ENCODE measurements at places on chromosomes 13 and 19.

DNA sequence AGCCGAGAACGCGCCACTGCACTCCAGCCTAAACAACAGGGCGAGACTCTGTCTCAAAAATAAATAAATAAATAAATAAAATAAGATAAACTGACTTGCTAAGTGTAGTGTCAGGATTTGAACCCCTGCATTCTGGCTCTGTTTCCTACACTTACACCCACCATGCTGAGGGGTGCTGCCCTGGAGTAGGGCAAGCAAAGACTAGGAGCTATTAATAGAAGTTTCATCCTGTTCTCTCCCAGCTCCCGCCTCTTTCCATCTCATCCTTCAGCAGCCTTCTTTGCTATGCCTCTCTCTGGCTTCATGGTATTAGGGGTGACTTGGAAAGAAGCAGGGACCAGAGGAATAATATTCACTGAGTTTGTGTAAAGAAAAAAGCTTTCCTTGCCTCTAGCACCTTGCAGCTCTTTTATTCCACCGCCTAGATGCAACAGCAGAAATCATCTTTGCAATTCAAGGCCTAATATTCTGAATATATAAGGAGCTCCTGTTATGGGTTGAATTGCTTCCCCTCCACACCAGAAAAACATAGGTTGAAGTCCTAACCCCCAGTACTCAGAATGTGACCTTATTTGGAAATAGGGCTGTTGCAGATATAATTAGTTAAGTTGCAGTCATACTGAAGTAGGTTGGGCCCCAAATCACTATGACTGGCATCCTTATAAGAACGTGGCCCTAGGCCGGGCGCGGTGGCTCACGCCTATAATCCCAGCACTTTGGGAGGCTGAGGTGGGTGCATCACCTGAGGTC, 8.7 kb upstream of the PLAUR start:
- DNase-seq = no peak

GRCh38 chr13:43664700-43665191, 122.0 kb downstream of the ENOX1 start:
- peak; percentile 68 for DNase-seq

- DNase-seq = no peak
Measured at GRCh38 chr13:50224534-50224933, 209.3 kb downstream of the KCNRG start.

- DNase-seq = no peak
Measured at GRCh38 chr19:54105796-54106195, 3.1 kb downstream of the NDUFA3 start.

DNA sequence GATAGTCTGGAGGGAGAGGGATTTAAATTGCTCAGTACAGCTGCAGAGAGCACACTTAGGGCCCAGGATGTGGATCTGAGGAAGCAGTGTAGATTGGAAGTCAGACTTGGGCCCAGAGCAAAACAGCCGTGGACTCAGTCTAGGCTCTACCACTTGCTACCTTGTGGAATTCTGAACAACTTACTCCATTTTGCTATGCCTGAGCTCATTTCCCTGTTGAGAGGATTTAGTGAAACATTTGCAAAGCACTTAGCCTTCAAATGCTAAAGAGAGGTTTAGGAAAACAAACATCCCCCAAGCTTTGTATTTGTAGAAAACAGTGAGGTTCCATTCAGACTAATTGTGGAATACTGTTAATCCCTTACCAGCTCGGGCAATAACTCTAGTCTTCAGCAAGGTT, 453.4 kb upstream of the ZNF507 start:
- no peak for DNase-seq

- DNase-seq = no peak
Measured at GRCh38 chr13:60620611-60621395, 223.8 kb downstream of the TDRD3 start.

DNA sequence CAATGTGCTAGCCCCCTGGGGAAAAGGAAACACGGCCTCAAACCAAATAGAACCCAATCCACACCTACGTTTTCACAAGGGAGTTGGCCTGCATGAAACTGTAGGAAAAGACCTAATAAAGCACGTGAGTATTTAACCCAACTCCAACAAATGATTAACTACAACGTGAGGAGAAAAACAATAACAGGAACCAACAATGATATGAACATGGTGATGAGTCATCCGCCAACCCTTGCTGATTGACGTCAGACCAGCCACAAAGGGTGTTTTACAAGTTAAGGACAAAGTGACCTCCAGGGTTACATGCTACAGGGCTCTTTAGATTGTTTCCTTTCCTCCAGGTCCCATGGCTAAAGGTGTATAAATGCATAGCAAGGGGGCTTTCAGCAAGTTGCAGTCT, 460.5 kb downstream of the COG6 start:
- DNase-seq = no peak

GRCh38 chr13:82867284-82867683, 1015.0 kb downstream of the SLITRK1 start:
- DNase-seq = no peak

DNA sequence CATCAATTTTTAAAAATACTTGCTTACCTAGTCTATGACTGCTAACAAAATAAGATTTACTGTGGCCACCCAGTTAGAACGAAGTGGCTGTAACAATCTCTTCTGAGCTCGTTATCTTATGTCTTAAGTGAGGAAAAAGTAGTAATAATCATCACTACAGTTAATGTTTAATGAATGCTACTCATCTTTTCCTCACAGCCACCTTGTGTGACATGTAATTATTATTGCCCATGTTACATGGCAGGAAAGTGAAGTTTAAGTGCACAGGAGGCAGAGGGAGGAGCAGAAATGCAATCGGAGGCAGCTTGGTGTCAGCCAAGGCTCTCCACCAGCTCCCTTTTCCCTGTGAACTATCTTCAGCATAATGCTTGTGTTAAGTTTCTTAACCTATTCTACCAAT, 260.3 kb downstream of the B3GLCT start:
- DNase-seq = no peak

GRCh38 chr19:53812335-53812734, 11.8 kb downstream of the NLRP12 start:
- DNase-seq = no peak

GRCh38 chr19:13016245-13016627, 21.0 kb downstream of the NFIX start:
- DNase-seq = no peak

DNA sequence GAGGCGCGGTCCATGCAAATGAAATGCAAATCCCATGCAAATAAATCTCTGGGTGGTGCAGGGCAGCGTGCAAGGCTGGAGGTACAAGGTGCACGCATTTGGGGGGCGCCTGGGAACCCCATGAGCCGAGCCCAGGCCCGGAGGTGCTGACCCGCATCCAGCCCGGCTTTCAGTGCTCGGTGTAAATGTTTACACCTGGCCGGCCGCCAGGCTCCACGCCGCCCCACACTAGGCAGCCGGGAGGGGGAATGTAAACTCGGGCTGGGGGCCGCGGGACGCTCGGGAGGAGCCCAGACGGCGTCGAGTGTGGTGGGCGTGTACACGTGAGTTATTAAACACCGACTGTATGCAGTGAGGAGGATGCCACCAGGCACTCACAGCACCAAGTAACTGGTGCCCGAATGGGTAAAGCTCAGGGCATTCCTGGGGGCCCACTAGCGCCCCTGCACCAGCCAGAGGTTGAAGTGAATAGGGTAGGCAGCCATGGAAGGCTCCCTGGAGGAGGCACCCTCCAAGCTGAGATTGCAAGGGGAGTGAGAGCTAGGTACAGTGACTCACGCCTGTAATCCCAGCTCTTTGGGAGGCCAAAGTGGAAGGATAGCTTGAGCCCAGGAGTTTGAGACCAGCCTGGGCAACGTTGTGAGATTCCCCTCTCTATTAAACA, 17.2 kb downstream of the FUT6 start:
- DNase-seq = no peak

DNA sequence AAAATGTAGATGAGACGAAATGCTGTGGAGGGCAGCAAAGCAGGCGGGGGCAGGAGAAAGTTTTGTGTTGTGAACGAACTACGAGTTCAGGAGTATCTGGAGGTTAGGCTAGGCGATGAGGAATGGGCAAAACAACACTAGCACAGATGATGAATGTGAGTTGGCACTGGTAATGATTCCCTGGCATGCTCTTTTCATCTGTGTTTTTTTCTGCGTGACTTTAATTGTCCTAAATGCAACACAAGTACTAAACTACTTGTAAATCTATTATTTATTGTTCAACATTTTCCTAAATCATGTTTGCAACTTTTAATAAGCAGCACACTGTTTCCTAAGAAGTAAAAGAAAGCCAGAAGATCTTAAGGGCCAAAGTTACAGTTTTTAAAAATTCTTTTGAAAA, 19.2 kb downstream of the TNFSF13B start:
- no peak for DNase-seq

- DNase-seq = no peak
Measured at GRCh38 chr13:112779856-112780604, 90.2 kb downstream of the ATP11A start.

DNA sequence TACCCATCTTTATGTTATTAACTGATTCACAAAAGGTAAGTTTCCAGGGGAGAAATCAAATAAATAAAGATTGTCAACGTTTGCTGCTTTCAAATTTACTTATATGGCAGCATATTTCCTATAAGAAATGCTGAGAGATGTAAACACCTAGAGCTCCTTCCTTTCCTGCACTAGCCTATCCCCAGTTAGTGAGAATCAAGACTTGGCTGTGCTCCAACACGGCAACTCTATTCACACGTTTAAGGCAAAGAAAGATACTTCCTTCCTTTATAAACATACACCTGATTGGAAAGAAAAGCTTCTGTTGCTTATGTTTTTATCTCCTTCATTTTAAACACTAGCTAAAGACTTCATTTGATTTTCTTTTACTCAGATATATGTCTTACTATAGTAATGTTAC, 107.0 kb downstream of the PCDH9 start:
- no peak for DNase-seq

DNA sequence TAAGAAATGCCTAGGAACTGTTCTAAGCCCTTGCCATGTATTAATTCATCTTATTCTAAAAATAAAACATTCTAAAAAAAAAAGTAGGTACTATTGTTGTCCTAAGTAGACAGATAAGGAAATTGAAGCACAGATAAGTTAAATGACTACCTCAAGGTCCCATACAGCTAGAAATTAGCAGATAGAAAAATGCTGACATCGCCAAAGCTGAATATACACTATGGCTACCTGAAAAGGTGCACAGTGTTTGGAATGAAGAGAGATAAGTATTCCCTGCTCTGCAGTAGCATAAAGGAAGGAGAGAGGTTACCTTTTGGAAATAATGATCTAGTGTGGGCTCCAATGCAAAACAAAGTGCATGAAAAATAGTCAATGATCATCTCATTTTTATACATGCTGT, 65.3 kb downstream of the DCT start:
- DNase-seq = no peak

DNA sequence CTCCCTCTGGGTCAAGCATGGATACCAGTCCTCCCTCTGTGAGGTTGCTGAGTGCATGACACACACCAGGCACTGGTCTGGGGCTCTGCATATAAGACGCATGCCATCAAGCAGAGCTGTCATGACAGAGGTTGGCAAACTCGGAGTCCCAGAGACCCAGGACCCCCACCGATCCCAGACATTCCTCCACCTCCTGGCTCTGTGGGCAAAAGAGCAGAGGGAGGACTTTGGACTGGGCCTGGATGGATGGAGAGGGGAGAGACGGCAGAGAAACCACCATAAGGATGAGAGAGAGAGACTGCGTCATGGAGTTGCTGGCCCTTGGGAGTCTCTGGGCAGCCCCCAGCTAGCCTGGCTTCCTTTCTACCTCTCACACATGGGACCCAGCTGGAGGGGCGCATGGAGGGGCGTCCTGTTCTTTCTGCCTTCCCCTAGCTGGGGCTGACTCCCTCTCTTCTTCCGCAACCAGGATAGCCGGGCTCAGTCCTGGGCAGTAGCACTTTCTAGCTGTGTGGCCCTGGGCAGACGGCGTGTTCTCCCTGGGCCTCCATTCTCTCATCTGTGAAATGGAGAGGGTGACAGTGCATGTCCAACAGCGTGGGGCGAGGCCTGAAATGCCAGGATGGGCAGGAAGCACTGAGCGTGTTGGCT, 1.6 kb downstream of the HPN start:
- no peak for DNase-seq

DNA sequence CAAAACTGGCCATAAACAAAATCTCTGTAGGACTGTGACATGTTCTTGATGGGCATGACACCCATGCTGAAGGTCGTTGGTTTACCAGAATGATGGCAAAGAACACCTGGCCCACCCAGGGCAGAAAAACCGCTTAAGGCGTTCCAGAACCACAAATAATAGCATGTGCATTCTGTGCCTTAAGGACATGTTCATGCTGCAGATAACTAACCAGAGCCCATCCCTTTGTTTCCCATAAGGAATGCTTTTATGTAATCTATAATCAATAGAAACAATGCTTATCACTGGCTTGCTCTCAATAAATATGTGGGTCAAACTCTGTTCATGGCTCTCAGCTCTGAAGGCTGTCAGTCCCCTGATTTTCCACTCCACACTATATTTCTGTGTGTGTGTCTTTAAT, 11.2 kb upstream of the ZNF578 start:
- DNase-seq = no peak

GRCh38 chr13:24746618-24747247, 17.2 kb upstream of the RNF17 start:
- no peak for DNase-seq

DNA sequence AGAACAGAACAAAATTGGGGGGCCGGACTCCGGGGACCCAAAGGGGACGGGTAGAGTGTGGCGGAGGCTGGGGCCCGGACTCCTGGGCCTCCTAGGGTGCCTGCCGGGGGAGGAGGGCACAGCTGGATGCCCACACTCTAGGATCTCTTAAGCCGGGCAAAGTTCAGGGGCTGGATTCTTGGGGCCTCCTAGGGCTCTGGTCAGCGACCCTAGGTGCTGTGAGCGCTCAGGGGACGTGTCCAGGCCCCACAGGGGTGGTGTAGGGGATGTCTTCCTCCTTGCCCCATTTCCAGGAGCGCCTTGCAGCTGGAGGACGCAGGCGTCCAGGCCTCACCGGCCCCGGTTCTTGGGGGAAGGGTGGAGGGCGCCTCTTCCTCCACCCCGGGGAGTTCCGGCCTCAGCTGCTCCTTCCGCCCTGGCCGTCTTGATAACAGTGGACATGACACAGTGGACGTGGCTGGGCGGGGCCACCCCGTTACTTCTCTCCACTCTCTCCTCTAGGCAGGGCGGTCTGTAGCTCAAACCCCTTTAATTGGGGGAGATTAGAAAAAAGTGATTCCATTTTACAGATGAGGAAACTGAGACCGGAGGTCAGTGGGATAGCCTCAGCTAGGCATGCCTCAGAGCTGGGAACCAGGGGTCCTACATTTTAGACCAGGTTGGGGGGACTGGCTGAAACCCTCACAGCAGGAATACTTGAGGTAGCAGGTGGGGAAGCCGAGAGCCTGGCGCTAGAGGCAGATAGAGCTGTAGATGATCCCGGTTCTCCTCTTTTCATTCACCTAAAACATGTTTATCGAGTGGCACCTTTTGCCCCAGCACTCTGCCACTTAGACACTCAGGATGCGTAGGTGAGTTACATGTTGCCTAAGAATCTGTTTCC, 705 bp downstream of the STXBP2 start:
- no peak for DNase-seq

DNA sequence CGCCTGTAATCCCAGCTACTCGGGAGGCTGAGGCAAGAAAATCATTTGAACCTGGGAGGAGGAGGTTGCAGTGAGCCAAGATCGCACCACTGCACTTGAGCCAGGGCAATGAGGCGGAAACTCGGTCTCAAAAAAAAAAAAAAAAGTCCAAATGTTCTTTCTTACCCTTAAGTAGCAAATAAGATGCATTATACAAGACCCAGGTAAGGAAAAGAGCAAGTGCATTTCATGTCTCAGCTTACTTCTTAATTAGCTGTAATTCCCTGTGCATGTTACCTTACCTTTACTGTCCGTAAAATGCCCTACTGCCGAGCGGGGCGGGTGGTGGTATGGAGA, 3.8 kb upstream of the ZNF681 start:
- no peak for DNase-seq

GRCh38 chr13:101739382-101740178, 287.1 kb downstream of the ITGBL1 start:
- no peak for DNase-seq

GRCh38 chr19:15393963-15394362, 14.4 kb upstream of the AKAP8 start:
- no peak for DNase-seq
